ENCODE measurements at places on chromosomes 6 and 20.

DNA sequence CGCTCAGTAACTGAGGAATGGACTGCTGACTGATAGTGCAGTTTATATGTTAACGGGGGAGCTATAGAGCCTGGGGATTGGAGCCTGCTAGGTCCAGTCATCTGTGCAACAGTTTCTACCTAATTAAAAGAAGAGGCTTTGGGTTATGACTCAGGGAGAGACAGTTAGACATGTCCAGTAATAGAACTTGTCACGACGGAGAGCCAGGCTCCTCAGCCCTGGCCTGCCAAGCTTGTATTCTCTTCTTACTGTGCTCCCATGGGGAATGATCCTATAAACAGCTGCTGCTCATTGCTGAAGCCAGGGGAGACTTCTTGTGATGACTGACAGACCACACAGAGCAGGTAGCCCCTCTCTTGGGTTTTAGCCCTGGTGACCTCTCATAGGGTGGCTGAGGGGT lies 69.3 kb downstream of the SYNJ2 start:
- DNase-seq: no peak

GRCh38 chr6:110567957-110568696 lies 91.7 kb upstream of the SLC22A16 start:
- no peak for DNase-seq

- no peak for DNase-seq
Measured at GRCh38 chr6:111842891-111843290, 30.4 kb downstream of the FYN start.

GRCh38 chr6:34281702-34282334 lies 33.0 kb upstream of the SMIM29 start:
- no peak for DNase-seq

DNA sequence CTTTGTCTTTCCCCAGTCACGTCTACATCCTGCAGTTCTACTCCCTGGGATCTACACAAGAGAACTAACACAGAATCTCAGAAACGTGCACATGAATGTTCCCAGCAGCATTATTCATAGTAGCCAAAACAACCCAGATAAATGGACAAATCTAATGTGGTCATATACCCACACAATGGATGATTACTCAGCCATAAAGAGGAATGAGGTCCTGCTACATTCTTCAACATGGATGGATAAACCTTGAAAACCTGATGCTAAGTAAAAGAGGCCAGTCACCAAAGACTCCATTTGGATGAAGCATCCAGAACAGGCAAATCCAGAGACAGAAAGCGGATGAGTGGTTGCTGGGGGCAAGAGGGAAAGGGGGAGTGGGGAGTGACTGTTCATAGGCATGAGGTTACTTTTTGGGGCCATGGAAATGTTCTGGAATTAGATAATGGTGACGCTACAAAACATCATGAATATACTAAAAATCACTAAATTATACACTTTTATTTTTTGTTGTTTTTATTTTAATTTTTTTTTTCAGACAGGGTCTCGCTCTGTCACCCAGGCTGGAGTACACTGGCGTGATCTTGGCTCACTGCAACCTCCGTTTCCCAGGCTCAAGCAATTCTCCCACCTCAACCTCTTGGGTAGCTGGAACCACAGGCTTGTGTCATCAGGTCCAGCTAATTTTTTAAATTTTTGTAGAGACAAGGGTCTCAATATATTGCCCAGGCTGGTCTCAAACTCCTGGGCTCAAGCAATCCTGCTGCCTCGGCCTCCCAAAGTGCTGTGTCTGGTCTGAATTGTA lies 50.8 kb upstream of the DSN1 start:
- DNase-seq: no peak

DNA sequence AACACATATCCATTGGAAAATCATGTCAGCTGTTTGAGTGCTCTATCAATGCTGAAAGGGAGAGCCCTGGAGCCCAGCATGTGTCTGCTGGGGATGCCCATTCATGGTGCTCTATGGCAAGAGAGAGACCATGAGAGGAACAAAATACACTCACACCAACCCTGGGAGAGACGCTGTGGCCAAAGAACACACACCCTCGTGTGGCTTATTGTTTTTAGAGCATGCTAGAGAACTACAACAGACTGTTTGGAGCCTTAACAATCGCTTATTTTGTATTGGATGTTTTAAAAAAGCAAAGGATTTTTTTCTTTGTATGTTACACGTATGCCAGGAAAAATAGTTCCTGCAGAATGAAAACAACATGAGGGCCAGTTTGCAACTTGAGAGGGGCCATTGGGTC lies 151.0 kb downstream of the SLC24A3 start:
- DNase-seq: no peak

GRCh38 chr20:33503564-33503963 lies 13.7 kb downstream of the CBFA2T2 start:
- DNase-seq: no peak

DNA sequence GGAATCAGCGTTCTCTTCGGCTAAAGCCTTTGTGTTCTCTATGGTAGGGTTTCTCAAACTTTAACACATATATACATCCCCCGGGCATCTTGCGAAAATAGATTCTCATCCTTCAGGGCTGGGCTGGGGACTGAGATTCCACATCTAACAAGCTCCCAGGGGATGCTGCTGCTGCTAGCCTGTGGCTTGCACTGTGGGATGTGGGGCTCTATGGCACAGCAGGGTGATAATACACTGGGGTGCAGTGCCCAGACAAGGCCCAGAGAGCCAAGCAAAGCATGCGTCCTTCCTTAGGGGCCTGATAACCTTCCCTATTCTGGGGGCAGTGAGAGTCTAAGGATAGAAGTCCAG lies 102.0 kb downstream of the LAMP5 start:
- DNase-seq: no peak

- DNase-seq: no peak
Measured at GRCh38 chr6:87618531-87618930, 28.6 kb downstream of the ORC3 start.

DNA sequence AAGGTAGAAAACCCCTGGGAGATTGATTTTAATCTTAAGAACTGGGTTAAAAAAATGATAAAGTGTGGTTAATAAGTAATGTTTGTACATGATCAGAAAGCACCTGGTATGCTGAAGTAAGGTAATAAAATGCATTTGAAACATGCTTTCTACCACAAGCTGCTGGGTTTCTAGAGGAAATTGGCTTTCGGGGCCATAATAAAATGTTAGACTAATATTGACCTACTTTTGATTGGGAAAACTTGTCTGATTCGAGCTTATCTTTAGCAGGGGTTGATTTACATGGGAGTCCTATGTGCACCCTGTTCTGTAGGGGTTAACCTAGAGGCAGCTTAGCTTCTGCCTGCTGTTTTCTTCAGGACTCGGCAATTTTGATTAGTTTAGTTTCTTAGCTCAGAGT lies 50.5 kb downstream of the CRYBG1 start:
- DNase-seq: no peak

- DNase-seq: no peak
Measured at GRCh38 chr6:165962366-165962765, 205.3 kb downstream of the TBXT start.

- DNase-seq: no peak
Measured at GRCh38 chr6:151747896-151748295, 59.6 kb upstream of the ESR1 start.

GRCh38 chr20:40686893-40687292 lies 2.1 kb downstream of the MAFB start:
- no peak for DNase-seq

DNA sequence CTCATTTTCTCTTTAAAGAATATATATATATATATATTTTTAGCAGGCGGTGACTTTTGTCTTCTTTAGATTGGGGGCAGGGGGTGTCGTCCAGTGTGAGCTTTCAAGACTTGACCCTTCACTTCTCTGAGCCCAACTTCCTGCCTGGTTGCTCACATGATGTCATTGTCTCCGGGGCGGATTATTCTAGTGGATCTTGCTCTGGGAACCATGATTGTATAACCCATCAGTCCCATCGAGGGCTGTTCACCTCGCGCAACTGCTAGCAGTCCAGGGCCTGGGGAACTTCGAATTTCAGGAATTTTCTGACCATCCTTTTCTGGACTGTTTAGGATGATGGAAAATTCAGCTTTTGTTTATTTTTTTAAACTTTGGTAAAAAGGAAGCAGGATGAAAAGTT lies 1.0 kb downstream of the IGF2R start:
- DNase-seq: no peak

GRCh38 chr6:145312481-145312880 lies 422.8 kb downstream of the EPM2A start:
- no peak for DNase-seq

GRCh38 chr6:115830895-115831294 lies 229.8 kb downstream of the FRK start:
- no peak for DNase-seq

GRCh38 chr6:87899499-87900147 lies 148.0 kb upstream of the SPACA1 start:
- no peak for DNase-seq

GRCh38 chr20:16316513-16316912 lies 256.7 kb downstream of the KIF16B start:
- no peak for DNase-seq

DNA sequence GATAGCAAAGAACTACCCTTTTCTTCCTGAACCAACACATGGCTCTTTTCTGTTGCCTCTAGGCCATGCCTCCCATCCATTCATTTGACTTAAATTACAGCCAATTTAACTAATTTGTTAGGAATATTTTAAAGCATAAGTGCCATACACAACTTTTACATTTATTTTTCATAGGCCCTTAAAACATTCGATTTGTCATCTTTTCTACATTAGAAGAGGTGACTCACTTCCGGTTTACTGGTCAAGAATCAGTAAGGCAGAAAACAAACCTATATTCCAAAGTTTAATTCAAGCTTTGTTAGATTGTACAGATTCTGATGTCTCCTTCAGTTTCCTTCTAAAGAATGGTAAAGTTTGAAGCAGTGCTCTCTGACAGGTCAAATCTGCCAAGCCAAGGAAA lies 344.3 kb downstream of the SAMD5 start:
- no peak for DNase-seq

DNA sequence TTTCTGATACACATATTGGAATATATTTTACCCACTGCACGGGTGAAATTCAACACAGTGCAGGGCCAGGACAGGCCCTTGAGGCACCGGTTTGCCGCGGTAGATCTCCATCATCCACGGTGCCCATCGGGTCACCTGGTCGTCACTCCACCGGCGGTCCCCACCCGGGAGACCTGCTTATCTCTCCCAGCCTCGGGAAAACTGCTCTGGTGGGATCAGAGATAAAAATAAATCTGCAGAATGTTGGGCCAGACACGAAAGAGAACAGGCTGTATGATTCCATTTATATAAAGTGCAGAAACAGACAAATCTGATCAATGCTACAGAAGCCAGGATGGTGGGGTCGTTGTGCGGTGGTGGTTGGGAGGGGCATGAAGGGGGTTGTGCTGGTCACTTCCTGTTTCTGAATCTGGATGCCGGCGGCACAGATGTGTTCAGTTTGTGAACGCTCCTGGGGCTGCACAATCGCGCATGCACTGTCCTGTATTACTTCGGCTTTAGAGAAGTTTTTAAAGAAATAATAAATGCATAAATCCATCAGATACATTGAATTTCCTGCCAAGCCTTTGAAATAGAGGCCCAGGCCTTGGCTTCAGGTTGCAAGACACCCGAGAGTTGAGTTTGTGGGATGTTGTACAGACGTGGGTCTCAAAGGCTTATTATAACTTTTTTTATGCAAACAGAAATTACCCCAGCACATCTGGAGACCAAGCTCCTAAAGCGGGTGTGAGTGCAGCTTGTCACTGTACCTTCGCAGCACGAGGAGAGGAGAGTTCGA lies 54.3 kb downstream of the ANKRD60 start:
- no peak for DNase-seq

- no peak for DNase-seq
Measured at GRCh38 chr6:157726892-157727628, 96.0 kb upstream of the SNX9 start.

- DNase-seq: no peak
Measured at GRCh38 chr20:2290486-2290885, 5.3 kb upstream of the TGM3 start.

Data from keratinocyte (primary cell).